ENCODE measurements at places on chromosomes 16 and 17. TPM values are rescaled to one million over a fixed set of nuclear protein-coding genes. Genes with fewer than 3 reads are reported as not detected.

The NGFR gene
- total RNA-seq = 291 TPM

The PPM1E gene
- 0.22 TPM for total RNA-seq

The IL17C gene
- total RNA-seq = not detected

The CCL7 gene
- 1.6 TPM for total RNA-seq

The BCL6B gene
- 24.5 TPM for total RNA-seq

The HNF1B gene
- not detected for total RNA-seq

GRCh38 chr17:34998205-34998604 is 17.9 kb downstream of the LIG3 start:
- DNase-seq = peak; percentile 71

DNA sequence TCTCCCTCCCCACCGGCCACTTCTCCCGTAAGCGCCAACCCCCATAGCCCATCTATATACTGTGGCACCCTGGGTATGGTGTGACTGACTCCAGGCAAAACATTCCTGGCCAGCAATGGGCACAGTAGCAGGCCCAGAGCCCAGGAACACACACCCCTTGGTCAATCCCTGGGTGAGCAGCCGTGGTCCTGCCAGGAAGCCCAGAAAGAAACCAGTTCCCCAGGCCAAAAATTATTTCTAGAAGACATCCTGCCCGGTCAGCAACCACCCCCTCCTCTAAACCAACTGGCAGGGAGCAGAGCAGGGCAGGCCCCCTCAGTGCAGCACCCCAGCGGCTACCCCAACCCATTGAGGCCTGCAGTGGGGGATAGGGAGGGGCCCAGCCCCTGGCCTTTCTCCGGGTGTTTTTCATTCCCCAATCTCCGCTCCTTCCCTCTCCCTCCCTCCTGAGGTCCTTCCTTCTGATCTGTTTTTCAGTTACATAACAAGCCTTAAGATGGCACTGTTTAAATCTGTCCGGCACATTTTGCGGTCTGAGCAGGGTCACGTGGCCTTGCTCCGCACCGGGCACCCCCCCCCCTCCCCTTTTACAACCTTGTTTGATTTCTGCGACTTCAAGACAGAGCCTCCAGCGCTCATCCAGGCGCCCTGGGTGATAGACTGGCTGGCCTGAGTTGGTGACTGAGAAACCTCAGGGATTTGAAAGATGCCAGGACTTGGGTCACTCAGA is 2.0 kb downstream of the NPTX1 start:
- no peak for DNase-seq

DNA sequence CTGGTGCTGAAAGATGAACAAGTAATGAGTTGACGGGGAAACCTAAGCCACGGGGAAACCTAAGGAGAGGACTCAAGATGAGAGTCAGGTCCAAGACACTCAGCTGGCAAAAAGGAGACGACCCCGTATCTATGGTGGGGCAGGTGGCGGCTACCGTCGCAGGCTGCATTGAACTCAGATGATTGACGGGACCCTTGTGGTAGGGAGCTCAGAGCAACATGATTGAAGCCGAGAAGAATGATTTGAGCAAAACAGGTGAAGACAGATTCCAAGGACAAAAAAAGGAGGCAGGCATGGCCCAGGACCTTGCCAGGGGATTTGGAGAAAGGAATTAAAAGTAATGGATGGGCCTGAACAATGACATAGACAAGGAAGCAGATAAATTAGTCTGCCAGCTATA is 7.5 kb upstream of the MYH3 start:
- no peak for DNase-seq

DNA sequence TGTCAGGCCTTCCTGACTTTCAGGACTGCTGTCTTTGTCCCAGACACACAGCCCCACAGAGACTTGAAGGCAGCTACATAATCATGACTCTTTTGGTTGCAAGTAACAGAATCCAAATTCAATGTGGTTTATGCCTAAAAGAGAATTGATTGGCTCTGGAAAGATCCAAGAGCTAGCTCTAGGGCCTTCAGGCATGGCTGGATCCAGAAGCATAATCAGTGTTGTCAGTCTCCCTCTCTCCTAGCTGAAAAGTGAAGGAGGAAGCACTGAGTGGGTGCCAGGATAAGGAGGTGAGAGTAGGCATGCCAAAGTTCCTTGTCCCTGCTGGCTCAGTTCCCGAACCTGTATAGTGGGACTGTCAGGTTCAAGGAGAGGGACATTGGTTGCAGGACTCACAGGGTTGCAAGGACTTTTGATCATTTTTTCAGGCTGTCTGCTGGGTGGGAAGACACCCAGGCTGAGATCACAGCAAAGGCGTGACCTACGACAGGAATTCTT is 25.5 kb downstream of the SNX20 start:
- no peak for DNase-seq

DNA sequence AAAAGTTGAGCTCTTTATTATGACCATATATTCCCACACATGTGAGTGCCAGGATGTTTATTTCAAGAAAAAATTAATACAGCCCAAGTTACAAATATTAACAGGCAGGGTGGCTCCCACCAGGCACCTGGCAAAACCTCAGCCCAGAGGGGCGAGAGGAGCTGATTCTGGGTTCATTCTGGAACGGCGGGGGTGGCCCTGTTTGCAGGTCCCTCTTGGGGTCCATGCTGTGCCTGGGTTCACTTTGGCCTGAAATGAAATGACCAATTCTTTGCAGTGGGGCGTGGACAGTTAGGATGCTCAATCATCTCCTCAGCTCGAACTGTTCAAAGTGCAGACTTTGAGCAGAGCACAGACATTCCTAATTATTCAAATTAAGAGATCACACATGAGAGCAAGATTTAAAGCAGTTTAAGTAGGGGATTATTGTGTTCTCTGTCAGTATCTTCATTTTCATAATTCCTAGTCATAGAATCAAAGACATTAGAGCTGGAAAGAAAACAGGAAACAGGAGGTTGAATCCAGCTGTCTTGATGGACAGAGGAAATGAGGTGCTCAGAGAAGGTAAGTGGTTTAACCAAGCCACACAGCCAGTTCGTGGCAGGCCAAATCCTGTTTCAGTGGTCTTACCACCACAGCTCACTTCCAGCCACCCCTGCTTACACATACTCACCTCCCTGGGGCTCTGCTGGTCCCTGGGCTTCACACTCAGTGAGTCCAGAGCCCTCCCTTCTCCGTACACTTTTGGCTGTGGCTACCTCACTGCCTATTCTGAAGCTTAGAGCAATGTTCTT is 363.9 kb upstream of the TNRC6C start:
- peak; percentile 48 for DNase-seq

GRCh38 chr16:8678068-8678927 is 3.9 kb downstream of the ABAT start:
- DNase-seq = no peak

- DNase-seq = peak; percentile 77
Observed at GRCh38 chr17:60036796-60037677, 41.7 kb downstream of the HEATR6 start.

- DNase-seq = peak; percentile 76
Observed at GRCh38 chr16:29816694-29817441, 916 bp downstream of the PAGR1 start.

DNA sequence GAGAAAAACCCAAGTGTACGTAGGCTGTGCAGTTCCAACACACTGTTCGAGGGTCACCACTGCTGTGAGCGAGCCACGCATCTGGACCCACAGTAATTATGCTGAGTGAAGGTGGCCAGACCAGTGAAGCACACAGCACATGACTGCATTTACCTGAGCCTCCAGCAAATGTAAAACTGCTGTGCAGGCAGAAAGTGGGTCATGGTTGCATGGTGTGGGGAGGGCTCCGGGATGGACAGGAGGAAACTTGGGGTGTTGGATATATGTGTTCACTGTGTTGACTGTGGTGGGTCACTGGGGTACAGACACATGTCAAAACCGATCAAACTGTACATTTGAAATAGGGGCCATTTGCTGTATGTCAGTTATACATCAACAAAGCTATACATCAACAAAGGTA is 78.7 kb upstream of the METRNL start:
- no peak for DNase-seq

DNA sequence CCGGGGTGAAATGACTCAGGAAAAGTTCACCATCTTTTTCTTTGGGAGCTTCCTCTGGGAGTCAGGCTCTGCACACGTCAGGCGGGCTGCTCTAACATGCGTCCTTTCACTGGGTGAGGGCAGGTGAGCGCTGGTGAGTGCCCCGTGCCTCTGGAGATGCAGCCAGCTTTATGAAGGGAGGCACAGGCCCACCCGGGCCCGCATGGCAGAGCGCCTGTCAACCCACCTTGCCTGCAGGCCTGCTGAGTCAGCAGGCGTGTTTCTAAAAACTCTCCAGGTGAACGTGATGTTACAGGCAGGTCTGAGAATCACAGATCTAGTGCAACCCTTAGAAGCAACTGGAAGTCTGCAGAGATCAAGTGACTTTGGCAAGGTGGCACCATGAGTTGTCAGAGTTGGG is 18.4 kb downstream of the MAP1LC3B start:
- DNase-seq = no peak
